ENCODE measurements at places on chromosomes 2 and 18. TPM values are rescaled to one million over a fixed set of nuclear protein-coding genes. Genes with fewer than 3 reads are reported as not detected.

The NAT8 gene
- not detected for total RNA-seq

The CRACDL gene
- 1.7 TPM for total RNA-seq

DNA sequence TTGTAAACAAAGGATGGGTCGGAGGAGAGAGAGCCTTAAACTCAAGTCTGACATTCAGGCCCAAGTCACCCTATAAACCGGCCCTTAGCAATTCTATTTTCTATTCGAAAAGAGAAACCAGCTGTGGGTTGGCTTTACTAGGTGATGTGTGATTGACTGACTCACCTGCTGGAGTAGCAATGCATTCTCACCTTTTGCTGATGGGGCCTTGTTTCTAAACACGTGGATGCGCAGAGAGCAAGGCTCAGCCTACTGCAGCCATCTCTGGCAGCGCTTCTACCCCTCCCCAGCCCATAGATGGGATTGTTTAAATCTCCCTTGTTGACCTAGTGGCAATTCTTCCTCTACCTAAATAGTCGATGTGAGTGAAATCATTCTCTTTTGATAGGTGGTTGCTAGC, 138.5 kb downstream of the MEIS1 start:
- no peak for DNase-seq

DNA sequence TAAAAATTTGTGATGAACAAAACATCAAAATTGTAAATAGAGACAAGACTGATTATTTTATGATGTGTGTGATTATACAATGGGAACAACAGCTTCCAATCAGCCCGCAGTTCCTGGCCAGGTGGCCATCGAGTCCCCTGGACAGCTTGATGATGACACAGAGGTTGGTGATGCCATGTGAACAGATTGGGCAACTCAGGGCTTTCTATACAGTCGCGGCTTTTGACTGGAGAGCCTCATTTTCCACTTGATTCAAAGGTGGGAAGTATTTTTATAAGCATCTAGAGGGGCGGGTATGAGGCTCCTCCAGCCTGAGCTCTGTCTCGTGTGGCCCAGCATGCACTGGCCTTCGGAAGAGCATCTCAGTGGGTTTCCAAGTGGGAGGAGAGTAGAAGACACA, 14.9 kb upstream of the HPCAL1 start:
- DNase-seq: no peak

GRCh38 chr2:203626952-203627681, 79.3 kb upstream of the CD28 start:
- DNase-seq: no peak

DNA sequence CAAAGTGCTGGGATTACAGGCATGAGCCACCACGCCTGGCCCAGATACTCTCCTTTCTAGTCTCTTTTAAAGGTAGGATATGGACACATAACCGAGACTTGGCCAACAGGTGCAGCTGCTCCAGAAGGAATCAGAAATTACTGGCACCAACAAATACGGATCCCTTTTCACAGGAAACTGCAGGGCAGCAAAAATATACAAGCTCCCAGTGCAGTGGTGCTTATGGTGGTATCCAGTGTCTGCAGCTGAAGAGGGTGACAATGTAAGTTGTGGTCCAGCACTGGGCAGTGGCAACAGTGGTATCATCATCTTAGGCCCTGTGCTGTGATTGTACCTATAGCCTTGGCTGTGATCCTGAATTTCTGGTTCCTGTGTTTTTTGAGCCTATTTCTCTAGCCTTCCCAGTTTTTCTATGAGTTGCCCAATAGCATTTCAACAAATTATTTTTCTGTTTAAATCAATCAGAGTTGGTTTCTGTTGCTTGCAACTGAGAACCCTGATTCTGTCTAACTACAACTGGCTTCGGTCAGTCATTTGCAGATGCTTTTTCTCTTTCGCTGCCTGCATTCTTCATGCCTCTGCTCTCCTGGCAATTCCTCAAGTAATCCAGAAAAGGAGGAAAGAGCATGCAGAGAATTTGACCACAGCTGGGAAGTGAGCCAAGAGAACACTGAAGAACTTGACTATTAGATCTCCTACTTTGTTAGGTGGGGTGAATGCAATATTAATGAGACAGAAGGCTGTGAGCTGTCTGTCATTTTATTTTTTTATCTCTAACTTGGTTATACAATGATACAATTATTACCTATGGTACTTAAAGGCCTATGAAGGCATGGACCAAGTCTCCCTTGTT, 30.8 kb upstream of the EML4 start:
- DNase-seq: no peak
